Bronchial epithelial cell (primary cell): ENCODE measurements at places on chromosomes 2 and 18.

GRCh38 chr18:70373042-70373519 lies 84.2 kb downstream of the SOCS6 start:
- DNase-seq: peak; percentile 69

GRCh38 chr2:200770847-200771246 lies 40.9 kb upstream of the BZW1 start:
- DNase-seq: no peak

GRCh38 chr2:88082781-88083180 lies 15.2 kb downstream of the SMYD1 start:
- DNase-seq: no peak

- DNase-seq: peak; percentile 49
Observed at GRCh38 chr18:68418881-68419280, 296.0 kb downstream of the TMX3 start.
